ENCODE measurements at places on chromosomes 7 and 10. TPM values are rescaled to one million over a fixed set of nuclear protein-coding genes. Genes with fewer than 3 reads are reported as not detected.

DNA sequence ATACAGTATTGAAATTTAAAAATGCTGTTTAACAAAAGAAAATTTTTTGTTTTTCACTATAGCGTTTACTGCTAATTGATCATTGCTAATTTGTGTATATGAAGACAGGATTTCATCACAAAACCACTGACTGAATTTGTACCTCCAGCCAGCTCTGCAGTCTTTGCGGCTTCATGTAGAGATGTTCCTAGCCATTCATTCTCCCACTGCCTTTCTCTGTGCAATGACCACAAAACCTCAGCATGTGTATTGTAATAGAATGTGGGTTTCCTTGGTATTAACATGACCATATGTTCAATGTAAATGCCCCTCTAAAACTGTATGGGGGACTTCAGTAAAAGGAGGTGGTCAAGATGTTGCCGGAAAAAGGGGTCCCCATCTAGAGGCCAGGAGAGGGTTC is 81.1 kb upstream of the STEAP1B start:
- no peak for DNase-seq

GRCh38 chr7:157441023-157441399 is 104.2 kb downstream of the DNAJB6 start:
- no peak for DNase-seq

DNA sequence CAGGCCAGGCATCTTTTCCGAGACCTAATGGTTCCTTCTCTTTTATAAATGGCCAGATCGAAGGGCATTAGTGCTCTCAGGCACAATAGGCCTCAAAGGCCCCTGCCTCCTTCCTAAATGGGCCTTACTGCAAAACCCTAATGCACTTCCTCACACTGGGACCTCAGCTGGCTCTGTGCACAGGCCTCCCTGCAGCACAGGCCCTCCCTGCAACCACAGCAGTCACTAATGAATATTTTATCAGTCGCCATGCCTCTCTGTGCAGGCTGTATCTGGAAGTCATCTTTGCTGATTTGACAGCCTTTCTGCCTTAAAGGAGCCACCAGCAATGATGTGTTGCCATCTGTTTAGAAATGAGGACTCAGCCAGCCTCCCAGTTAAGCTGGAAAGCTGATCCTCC is 54.9 kb upstream of the SDK1 start:
- no peak for DNase-seq

DNA sequence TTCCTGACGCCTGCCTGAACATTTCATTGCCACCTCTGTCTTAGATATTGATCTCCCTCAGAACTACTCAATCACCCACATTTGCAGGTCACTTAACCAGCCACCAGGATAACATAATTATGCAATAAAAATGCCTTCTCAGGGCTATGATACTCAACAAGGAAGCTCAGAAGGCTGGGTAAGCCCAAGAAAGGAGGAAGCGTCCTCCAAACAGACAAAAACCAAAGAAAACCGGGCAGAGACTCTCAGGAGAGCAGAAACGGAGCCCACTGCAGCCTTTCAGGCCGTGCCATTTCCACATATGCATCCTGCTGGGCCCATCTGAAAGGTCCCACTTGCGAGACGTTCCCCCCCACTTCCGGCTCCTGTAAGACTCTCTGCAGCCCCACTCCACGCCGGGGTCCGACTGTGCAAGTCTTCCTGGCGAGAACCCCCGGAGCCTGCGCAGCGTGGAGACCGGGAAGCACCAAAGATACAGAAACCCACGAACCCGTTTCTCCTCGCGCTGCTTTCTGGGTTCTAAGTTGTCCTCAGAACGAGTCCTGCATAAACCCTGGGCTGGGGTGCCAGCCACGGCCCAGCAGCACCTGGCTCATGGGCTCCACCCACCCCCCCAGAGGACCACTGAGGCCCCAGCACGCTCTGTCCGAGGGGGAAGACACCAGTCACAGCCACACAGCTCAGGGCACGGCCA is 83.7 kb downstream of the DIP2C start:
- DNase-seq: no peak

Gene GARIN1A
- 1.1 TPM for polyA plus RNA-seq

Gene PTPRE
- 16.0 TPM for polyA plus RNA-seq

- DNase-seq: no peak
Observed at GRCh38 chr7:44534087-44534486, 7.0 kb downstream of the NPC1L1 start.

- no peak for DNase-seq
Observed at GRCh38 chr7:2014391-2015241, 218.1 kb downstream of the MAD1L1 start.

DNA sequence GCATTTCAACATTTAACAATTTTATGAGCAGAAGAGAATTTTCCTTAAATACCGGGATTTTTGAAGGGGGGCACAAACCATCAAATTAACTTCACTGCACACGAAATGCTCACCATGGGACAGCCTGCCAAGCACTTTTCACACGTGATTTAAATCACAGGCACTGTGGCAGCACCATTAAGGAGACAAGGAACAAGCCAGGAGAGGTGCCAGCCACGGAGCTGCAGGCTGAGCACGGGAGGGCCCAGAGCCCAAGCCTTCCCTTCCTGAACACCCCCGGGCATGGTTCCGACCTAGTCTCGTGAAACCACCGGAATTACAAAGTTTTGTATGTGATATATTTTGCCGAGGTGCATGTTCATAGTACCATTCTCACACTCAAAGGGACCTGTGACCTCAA is 13.4 kb downstream of the PITRM1 start:
- no peak for DNase-seq

DNA sequence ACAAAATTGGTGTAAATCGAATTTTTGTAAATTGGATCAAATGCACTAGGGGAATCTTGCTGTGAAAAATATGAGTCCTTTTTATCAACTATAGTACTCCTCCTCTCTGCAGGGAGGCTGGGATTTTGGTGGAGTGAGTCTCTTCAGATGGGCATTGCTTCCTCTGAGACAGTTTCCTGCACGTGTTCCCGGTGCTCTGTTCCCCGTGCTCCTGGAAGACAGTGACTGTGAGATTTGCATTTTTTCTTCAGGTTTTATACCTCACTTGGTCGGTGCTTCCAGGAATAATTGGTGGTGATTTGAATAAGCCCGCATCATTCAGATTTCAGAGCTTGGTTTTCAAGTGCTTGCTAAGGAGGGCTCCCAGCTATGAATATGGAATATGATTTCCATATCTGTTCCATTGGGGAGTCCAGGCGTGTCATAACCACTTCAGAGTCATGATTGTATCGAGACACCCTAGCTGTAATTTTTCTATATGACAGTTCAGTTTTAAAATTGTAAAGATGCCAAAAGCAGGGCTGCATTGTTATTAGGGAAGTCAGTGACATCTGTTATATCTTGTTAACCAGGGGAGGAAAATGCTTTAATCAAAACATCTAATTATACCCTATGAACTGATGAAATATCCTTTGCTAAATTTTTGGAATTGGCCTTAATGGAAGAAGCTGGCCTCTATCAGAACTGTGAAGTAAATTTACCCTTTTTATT is 12.3 kb downstream of the AUTS2 start:
- no peak for DNase-seq

DNA sequence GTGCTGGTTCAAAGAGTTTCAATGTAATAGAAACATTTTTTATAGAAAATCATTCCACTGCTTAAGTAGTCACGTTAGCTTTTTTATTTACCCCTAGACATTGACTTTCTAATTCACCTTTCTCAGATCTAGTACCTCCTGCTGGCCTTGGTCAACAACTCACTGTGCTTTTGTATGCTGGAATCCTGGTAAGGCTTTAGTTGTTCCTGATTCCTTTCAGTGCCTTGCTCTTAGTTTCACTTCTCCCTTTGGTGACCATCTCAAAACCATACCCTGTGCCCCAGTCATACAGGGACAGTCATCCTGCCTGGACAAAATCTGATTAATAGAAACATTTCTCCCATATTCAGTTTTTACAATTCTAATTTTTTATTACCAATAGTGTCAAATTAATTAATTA is 130.2 kb downstream of the GPR37 start:
- no peak for DNase-seq

Gene NUTM2A
- 0.22 TPM for polyA plus RNA-seq

Data from keratinocyte (primary cell).